Left cardiac atrium (tissue), 4 donors: ENCODE measurements at places on chromosomes 11 and 22. TPM values are rescaled to one million over a fixed set of nuclear protein-coding genes. Genes with fewer than 3 reads are reported as not detected.

DNA sequence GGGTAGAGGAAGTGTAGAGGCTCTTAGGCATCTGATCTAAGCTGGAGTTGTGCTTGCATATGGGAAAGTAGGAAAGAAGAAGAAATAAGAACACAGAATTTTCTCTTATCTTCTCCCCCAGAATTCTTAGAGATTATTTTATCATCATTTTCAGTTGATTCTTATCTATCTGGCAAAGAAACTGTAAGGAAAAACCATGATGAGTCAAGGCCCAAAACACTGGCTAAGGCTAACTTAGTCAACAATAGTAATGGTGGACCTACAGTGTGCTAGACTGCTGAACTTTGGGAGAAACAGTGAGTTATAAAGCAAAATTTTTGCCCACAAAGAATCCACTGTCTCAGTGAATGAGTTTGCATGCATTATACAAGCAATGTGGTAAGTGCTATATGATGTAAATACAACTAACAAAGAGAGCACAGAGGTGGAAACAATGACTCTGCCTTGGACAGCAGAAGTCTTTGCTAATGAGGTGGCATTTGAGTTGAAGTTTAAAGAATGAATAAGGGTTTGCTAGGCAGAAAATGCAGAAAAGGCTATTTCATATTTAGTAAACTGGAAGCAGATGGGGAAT lies 344.5 kb upstream of the PLET1 start:
- no peak for DNase-seq

- DNase-seq, result no peak
Measured at GRCh38 chr11:39641751-39642150, 1817.7 kb downstream of the LRRC4C start.

DNA sequence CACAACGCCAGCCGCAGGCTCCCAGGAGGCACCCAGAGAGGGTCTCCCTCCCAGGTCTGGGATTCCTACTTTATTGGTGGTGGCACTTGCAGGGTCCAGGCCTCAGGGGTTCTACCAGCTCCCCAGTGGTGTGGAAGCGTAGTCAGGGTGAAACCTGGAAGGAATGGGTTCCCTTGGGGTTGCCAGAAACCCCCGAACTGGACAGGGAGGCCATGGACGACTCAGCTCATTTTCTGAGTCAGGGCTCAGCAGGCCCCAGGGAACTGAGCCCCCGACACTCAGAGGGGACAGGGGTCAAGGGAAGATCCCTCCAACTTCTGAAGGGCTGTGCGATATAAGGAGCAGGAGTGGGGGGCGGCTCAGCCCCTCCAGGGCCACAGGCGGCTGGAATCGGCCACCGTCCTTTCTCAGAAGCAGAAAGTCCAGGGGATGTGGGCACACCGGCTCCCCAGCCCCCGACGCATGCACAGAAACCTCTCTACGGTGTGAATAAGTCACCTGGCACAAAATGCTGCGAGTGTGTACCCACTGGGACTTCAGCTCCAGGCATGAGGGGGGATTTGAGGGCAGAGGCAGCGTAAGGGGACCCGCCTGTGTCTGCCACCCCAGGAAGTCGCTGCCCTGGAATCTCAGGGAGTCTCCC lies 25.1 kb downstream of the MRGPRG start:
- DNase-seq, result no peak

- DNase-seq, result no peak
Measured at GRCh38 chr22:27870234-27871191, 48.5 kb downstream of the PITPNB start.

GRCh38 chr11:6604081-6604626 lies 580 bp downstream of the ILK start:
- DNase-seq, result peak; percentile 44

DNA sequence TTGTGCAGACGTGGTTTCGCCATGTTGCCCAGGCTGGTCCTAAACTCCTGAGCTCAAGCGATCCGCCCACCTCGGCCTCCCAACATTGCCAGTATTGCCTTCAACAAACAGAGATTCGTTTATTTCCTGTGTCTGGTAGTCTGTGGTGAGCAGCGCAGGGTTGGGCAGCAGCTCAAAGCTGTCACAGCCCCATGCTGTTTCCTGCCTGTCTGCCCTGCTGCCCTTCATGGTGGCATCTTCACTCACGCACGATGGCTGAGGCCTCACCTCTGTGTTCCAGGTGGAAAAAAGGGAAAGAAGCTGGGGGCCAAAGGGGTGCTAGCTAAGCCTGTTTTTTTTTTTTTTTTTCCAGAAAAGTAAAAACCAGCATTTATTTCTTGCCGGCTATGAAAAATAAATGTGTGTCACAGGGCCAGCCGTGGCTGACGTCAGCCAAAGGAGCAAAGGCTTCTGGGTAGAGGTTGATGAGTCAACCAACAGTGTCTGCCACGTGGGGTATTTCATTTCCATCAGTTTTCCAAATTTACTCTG lies 28.8 kb downstream of the TBC1D22A start:
- DNase-seq, result peak; percentile 69

DNA sequence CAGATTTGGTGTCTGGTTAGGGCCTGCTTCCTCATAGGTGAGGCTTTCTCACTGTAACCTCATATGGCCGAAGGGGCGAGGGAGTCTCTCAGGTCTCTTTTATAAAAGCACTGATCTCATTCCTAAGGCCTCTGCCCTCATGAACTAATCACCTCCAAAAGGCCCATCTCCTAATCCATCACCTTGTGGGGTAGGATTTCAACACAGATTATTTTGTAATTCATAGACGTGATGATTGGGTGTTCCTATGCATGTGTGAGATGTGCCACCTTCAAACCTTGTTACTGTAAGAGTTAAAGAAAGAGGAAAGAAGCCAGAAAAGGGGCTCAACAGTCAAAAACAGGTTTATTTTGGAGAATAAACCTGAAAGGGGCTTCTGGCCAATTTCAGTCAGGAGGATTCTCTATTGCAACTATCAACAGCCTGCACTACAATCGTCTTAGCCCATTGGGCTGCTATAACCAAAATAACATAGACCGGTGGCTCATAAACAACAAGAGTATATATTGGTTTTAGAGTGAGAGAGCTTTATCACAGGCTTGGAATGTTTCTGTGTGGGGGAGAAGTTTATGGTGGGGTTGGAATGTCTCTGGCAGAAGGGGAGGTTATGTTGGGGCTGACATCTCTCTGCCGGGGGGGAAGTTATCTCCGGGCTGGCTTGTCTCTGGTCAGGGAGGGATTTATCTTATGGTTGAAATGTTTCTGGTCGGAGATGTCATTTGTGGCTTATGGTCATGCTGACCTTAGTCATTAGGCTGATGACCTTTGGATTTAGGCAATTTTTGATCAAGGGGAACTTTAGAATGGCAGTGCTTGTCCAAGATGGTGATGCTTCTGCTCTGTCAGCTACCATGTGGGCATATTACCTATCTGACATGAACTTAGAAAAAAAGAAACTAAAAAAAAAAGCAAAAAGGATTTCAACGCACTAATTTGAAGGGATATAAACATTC lies 35.1 kb downstream of the CSF2RB start:
- no peak for DNase-seq

DNA sequence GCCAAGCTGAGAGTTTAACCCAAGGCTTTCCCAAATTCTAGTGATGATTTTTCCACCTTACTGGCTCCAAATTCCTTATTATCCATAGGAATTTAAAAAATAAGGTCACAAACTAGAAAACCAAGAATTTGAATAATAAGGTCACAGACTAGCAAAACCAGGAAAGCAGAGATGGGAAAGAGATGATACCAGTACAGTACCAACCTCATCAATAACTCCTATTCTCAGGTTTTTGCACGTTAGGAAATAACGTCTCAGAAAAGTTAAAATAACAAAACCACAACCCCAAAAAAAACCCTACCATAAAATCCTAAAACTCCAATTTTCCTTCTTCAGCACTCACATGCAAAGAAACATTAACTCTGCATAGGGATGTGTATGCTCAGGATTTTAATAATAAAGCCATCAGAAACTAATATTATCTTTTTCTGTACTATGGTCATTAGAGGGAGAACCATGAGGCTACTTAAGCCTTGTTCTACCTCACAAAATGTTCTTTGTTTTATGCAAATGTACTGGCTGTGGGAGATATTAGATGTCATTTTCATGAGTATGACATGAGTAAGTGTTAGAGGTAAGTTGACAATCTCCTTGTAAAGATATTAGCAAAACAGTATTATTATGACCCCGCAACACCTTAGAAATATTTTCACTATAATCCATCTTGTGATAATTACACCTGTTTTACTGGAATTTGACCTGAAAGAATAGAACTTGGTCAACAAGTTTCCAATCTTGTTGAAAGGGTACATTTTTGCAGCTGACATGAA lies 16.1 kb upstream of the EED start:
- DNase-seq, result no peak

GRCh38 chr11:27489092-27489491 lies 16.5 kb upstream of the LGR4 start:
- DNase-seq, result no peak

GRCh38 chr11:17979770-17980371 lies 33.0 kb downstream of the SERGEF start:
- DNase-seq, result no peak

- no peak for DNase-seq
Measured at GRCh38 chr11:30665067-30665466, 78.9 kb upstream of the MPPED2 start.

DNA sequence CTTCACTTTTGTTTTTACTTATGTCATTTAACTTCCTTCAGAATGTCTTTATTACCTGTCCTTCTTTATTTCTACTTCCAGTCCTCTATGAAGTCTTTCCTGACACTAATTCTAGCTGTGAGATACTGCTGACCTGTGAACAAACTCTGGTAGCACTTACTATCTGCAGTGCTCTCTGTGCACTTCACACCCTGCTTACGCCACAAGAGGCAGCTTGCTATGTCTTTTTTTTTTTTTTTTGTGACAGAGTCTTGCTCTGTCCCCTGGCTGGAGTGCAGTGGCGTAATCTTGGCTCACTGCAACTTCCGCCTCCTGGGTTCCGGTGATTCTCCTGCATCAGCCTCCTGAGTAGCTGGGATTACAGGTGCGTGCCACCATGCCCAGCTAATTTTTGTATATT lies 10.7 kb downstream of the STIM1 start:
- peak; percentile 52 for DNase-seq

DNA sequence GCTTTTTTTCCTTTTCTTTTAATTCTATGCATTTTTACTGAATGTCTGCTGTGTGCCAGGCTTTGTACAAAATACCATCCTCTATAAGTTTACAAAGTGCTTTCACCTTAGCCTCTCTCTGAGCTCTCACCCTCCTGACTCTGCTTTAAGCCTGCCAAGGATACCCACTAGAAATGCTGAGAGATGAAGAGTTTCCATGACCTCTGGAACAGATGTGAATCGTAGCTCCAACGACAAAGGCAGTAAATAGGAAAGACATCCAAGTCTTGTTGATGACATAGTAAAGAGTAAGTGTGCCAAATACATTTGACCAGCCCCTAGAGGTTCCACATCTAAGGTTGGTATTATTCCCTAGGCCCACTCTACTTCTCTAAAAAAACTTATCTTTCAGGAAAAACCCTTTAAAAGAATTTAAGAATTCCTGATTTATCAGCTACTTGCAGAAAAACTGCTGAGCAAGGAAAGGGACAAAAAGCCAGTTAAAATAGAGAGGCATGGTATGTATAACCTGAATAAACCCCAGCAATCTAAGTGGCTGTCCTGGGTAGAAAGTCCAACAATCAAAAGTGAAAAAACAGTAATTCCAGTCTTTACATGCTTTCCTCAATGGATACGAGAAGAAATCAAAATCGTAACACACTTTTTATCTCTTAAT lies 45.4 kb downstream of the GAB2 start:
- DNase-seq, result no peak

DNA sequence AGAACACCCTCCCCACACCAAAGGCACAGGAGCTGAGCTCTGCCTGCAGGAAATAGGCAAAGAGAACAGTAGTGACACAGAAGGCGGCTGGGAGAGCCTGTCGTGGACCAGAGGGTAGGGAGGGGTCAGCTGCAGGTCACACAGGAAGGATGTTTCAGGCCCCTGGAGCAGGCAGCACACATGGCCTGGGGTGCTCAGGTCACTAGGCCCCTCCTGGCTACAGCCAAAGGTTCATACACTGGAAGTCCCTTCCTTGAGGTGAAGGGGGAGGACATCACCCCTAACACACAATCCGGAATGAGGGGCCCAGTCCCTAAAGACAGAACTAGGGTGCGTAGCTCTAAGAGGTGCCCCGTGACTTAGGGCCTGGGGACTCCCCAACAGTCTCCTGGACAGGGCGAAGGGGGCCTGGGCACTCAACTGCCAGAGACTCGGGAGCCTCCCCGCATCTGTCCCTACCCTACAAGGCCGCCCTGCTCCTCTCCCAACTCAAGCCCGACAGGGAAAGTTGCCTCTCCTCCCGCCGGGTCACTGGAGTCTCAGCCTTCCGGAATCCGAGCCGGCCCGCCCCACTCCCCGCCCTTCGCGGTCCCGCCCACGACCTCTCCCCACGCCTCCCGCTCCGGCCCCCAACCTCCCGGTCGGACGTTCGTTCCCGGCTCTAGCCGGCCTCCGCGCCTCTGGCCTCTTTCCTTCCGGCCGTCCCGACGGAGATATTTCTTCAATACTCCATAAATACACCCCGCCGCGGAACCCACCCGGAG lies at the start of gene CYB5R2:
Gene CYB5R2 (minus strand): TSS at position 541 of the 764 bp plus-strand sequence. CDS start 675 bp downstream, outside the sequence.
- peak; percentile 79 for DNase-seq

GRCh38 chr11:10693509-10694081 lies at the start of gene IRAG1:
TSS of gene IRAG1 (minus strand) at chr11:10693755. CDS start at chr11:10693602, 153 bp downstream.
- peak; percentile 59 for DNase-seq

GRCh38 chr11:47495856-47496217 lies 46.9 kb upstream of the RAPSN start:
- no peak for DNase-seq

The OOSP2 gene
- total RNA-seq, result not detected

The BRSK2 gene
- 1.3 TPM for total RNA-seq

The OSM gene
- 0.56 TPM for total RNA-seq

The CSNK2A3 gene
- total RNA-seq, result 1.7 TPM

The PARVA gene
- 66.5 TPM for total RNA-seq

The HIPK3 gene
- 226 TPM for total RNA-seq

The SCGB1D2 gene
- total RNA-seq, result not detected

The OR8G5 gene
- not detected for total RNA-seq

The ZFPL1 gene
- total RNA-seq, result 26.2 TPM

The NPAS4 gene
- 0.68 TPM for total RNA-seq

The GALR3 gene
- total RNA-seq, result not detected

The NOX4 gene
- total RNA-seq, result 5.2 TPM
